ENCODE measurements at places on chromosomes 7 and 10.

- no peak for DNase-seq
These were observed 331.4 kb upstream of the TMEM229A start for GRCh38 chr7:124364283-124364682.

- peak; percentile 22 for DNase-seq
These were observed 297.8 kb downstream of the ELMO1 start for GRCh38 chr7:37150856-37151255.

DNA sequence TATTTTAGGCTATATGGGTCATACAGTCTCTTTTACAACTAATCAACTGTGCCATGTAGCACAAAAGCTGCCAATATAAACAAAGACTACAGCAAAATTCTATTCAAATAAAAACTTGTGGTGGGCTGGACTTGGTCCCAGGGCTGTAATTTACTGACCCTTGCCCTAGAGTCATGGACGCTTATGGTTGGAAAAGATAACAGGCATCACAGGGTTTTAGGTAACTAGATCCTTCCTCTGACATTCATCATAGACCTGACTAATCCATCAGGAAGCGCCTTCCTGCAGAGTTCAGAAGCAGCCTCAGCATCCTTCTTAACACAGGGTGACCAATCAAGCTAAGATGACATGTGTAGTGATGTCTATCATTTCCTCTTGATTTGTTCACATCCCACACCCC, 40.2 kb upstream of the GPAM start:
- DNase-seq: no peak

GRCh38 chr7:149570784-149571183, 73.2 kb upstream of the ZNF746 start:
- no peak for DNase-seq
